ENCODE measurements at places on chromosomes 3 and 15. TPM values are rescaled to one million over a fixed set of nuclear protein-coding genes. Genes with fewer than 3 reads are reported as not detected.
A peak's percentile ranks its signal among the peaks of the same experiment; 100 is the strongest.

Gene XIRP1
- 0.91 TPM for total RNA-seq

Gene HIGD2B
- 0.26 TPM for total RNA-seq

DNA sequence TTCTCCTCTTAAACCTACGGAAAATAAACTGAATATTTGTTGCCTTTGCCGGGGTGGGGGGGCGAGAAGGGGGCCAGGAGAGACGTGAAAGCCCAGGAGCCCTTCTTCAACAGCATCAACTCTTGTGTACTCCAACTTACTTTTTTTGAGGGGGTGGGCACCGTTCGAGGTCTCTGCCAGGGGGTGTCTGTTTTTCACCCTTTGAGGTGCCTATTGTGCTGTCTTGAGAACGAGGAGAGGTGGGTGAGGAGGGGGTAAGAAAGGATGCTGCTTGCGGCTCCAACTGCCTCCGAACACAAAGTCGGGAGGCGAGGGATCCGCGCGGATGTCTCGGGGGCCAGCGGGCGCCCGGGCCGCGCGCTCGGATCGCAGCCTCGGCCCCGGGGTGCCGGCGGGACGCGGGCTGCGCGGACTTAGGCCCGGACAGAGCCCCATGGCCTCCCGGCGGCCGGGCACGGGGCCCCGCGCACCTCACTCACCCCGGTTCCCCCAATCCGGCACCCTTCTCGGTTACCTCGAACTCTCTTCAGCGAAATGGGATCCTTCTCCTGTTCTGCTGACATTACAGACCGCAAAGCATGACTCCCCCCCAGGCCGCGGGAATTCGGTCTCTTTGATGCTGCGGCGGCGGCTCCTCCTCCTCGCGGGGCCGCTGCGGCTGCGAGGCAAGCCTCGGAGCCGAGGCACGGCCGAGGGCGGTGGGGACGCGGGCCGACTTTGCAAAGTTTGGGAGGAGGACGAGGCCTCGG lies 650 bp downstream of the PYGO1 start:
- H3K27me3 ChIP-seq, result peaks cover 52% of the 10 kb centered on the region
- H3K4me1 ChIP-seq, result no peaks in the 10 kb centered on the region
- no peak for DNase-seq
- peak overlapping the region; percentile 37 for H3K4me3 ChIP-seq

GRCh38 chr3:172868582-172869200 lies 118.2 kb downstream of the ECT2 start:
- no peaks in the 10 kb centered on the region for H3K27me3 ChIP-seq
- H3K4me3 ChIP-seq, result no peak overlapping the region
- H3K36me3 ChIP-seq, result peaks cover 1% of the 10 kb centered on the region
- no peak for DNase-seq
- H3K27ac ChIP-seq, result no peak overlapping the region

Measured in activated naive CD8-positive, alpha-beta T cell treated with anti-CD3 and anti-CD28 coated beads for 36 hours (primary cell).